Hypothalamus (tissue), 51 donors: ENCODE measurements at places on chromosomes 1 and 21.

DNA sequence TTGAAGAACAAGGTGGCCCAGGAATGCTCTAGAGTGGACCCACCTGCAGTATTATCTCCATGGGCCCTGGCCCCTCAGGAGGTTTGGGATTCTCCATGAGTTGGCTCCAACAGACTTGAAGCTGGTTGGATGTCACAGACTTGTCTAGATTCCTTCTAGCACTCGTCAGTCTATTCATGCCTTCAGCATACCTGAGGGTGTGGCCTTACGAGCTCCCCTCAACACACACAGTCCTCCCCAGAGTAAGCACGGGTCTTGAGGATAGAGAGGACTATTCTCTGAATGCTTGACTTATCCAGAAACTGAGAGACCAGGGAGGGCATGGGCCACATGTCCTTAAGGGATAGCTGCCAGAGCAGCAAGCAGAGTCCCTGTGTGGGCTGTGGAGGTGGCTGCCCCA is 45.9 kb upstream of the COL6A1 start:
- DNase-seq: no peak

GRCh38 chr21:42666023-42666747 is 12.8 kb downstream of the PDE9A start:
- no peak for DNase-seq

DNA sequence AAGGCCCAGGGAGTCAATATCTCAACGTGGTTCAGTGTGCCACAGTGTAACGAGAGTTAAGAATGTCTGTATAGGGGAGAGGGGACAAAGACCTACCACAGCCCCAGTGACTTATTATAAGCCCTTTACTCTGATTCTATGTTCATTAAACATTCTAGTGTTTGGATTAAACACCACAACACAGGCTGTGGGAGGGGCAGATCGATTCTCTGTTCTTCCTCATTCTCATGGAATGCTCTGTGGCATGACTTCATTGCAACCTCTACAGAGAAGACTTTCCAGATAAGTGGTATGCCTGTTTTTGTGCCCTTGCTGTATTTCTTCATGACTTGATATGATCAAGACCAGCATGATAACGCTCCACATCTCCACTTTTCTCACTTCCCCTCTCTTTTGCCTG is 39.0 kb upstream of the CD5L start:
- DNase-seq: no peak

DNA sequence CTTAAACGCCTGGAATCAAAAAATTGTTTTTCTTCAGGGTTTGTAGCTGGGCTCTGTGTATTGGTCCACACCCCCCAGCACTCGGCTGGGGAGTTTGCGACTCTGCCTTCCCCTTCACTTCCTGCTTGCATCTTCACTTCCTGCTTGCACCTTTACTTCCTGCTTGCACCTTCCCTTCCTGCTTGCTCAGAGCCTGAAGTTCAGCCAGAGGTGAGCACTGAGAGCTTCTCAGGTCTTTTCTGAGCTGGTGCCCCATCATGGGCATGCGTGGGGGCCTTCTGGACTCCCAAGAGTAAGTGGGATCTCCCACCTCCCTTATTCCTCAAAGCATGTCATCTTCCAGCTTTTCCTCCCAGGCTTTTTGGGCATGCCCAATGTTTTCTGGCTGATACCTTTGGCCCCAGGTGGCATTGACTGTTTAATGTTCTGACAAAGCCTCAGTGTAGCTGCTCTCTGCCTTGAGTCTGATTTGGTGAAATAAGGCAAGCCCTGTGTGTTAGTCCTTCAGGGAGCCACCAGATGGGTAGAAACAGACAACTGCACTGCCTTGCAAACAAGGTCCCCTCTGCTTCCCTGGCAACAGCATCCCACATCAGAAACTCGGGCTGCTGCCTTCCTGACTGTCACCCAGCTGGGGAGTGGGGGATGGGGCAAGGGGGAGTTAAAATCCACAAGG is 3.5 kb downstream of the KRTAP10-2 start:
- no peak for DNase-seq

GRCh38 chr1:16921391-16922185 is at the start of gene CROCC:
Gene CROCC (plus strand): TSS chr1:16921931. CDS start chr1:16922019, 88 bp downstream.
- DNase-seq: no peak
